ENCODE measurements at places on chromosomes 12 and 14.

- no peak for DNase-seq
These were observed 403.7 kb downstream of the BTG1 start for GRCh38 chr12:91741932-91742331.

DNA sequence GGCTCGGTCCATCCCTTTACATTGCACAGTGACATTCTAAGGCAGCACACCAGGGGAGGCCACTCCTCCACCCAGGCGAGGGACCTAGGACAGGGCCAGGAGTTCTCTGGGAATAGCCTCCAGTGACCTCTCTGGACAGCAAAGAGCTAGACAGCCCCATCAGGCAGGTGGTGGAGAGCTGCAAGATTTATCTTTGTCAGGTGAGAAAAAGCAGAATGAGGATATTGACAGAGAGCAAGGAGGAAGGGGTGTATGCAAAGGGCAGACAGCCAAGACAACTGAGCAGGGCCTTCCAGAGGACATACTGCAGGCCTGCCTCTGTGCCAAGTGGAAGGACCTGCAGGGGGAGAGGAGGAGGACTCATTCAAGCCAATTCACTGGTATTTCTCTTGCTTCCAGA, 112.4 kb upstream of the MAX start:
- no peak for DNase-seq

GRCh38 chr14:67416810-67417209, 4.8 kb upstream of the PLEK2 start:
- DNase-seq: no peak

- peak; percentile 10 for DNase-seq
These were observed 58.0 kb downstream of the TRAFD1 start for GRCh38 chr12:112183141-112184021.

- no peak for DNase-seq
These were observed 17.9 kb downstream of the SPRING1 start for GRCh38 chr12:116719731-116720528.

DNA sequence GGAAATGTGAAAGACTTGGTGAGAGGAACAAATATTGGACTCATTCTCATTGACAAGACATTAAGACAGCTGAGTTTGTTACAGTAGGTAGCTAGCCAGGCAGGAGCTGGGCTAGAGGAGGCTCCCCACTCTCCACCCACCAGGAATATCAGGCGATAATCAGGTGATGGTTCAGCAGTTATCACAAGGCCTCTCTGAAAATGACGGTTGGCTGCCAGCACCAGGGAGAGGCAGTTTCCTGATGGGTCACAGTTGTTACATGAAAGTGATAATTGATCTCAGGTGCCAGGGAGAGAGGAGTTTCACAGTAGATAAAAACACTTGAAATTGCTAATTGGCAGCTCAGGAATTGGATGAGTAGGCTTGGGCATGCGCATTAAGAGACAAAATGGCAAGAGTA, 116.5 kb downstream of the TMTC2 start:
- no peak for DNase-seq

GRCh38 chr12:93089805-93090569, 160.9 kb upstream of the EEA1 start:
- peak; percentile 94 for DNase-seq

- DNase-seq: no peak
These were observed 20.3 kb downstream of the ANGEL1 start for GRCh38 chr14:76792422-76792821.

DNA sequence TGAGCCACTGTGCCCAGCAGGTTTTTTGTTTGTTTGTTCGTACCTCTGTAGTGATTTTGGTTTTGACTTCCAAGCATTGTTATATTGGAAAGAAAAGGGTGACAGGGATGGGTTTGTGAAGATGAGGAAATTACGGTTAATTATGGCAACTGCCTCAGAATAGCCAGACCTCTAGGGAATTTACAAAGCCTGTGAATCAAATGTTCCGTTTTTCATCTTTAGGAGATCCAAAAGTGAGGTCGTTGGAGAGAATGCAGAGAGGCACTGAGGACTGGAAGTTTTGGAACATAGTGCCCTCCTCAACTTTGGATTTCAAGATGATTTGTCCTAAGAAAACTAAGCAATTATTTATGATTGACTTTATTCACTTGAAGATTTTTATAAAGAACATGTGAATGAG, 54.5 kb upstream of the EVL start:
- no peak for DNase-seq

GRCh38 chr12:85688837-85689236, 147.4 kb downstream of the RASSF9 start:
- peak; percentile 8 for DNase-seq

GRCh38 chr12:124045671-124046455, 72.8 kb downstream of the ZNF664 start:
- no peak for DNase-seq

DNA sequence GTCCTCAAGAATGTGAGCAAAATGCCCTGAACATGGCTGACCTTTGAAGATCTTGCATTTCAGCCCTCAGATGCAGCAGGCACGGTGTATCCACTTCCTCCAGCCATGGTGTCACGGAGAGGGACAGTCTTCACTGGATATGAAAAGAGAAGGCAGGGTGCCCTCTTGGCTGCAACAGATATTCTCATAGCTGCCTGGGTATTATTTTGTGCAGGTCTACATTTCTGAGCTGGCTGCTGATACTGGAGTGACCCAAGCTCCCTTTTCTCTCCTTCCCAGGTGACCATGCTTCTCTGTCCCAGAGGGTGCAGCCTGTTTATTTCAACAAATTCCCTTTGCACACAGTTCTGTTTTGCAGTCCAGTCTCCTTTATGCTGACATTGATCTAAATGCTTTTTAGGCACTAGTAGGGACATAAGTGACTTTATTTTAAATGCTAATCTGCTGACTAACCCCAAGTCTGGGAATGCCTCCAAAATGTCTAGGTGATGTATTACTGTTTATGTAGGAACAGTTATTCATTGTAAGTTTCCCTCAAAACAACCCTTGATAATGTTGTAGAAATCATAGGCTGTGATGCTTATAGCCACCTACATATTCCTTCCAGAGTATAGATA, 17.4 kb upstream of the PYGL start:
- DNase-seq: peak; percentile 61

DNA sequence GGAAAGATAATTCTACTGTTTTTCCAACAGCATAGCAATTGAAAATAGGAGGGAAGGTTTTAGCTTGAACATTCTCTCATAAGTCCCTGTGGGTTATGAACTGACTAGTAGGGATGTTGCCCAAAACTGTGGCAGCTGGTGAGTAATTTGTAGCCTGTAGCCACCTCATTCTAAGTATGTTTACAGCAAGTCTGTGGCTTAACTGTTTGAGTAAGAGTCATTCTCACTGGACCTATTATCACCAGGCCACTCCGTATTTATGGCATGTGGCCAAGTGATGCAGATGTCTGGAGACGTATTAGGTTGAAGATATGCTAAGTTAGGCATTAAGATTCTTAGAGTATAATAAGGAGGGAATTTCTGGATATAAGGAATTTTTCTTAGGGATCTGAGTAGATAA, 458.3 kb downstream of the ETNK1 start:
- DNase-seq: peak; percentile 84

DNA sequence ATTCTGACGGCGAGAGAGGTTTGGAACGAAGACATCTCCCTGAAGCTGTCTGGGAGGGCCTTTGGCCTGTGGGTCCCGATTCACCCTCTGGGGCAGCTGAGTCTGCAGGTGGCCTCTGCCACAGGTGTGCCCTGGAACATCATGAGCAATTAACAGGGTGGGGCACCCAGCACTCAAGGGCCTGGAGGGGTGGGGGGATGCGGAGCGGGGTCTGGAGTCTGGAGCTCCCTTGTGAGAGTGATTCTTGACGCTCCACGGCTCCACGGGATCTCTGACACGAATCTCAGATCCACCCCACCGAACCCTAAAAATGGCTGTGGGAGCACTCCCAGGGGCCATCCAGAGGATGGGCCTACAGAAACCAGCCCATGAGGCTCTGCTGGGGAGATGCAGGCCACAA, 8.3 kb downstream of the ITPK1 start:
- no peak for DNase-seq

DNA sequence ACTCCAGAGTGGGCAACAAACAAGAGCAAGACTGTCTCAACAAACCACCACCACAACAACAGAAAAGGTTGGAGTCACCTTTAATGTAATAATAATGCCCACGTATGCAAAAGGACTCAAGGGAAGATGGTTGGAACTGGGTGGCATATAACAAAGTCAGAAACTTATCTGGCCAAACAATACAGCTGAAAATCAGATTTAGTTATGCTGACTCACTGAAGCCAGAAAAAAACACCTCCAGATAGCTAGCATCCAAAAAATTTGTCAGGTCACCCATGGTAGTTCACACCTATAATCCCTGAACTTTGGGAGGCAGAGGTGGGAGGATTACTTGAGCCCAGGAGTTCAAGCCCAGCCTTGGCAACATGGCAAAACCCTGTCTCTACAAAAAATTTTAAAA, 24.4 kb downstream of the SLC11A2 start:
- no peak for DNase-seq

GRCh38 chr14:105532735-105533141, 6.4 kb downstream of the TMEM121 start:
- DNase-seq: no peak

GRCh38 chr12:12734054-12734453, 16.9 kb downstream of the CDKN1B start:
- no peak for DNase-seq

GRCh38 chr12:123077298-123078119, 73.4 kb downstream of the PITPNM2 start:
- no peak for DNase-seq

DNA sequence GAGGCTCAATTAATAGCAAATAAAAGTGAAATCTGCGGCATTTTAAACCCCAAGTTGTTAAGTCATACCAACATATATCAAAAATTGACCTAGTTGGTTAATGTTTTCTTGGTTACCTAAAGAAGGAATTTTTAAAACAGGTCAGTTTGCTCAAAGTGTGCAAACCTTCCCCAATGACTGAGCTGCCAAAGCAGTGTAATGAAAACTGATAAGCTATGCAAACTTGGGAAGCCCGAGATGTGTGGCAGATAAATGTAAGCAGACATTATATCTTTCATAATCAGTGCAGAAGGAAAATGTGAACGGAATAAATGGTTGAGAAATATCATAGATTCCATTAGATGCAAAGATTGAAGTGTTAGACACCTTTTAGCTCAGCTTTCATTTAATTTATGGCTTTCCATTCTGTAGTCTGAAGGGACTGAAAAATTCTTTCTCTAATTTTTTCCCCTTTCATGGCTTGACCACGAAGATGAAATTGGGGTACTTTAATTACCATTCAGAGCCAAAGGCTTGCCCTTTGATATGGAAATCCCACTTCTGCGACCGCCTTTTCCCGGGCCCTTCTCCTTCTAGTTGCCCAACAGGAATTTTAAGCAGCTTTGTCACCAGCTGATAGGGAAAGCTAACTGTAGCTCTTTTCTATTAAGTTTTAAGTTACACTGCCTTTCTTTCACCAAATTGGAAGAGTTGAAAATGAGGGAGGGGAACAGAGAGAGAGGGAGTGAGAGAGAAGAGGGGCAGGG, 306.6 kb upstream of the SOX5 start:
- DNase-seq: no peak

DNA sequence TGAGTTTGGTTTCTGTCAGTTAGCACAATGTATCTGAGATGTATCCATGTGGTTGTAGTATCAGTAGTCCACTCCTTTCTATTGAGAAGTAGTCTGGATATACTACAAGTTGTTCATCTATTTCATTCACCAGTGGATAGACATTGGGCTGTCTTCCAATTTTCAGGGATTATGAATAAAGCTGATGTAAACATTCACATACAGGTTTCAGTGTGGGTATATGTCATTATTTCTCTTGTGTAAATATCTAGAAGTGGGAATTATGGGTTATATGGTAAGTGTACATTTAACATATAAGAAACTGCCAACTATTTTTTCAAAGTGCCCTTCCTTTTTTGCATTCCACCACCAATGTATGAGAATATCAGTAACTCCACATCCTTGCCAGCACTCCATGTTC, 35.9 kb downstream of the PHLDA1 start:
- no peak for DNase-seq

DNA sequence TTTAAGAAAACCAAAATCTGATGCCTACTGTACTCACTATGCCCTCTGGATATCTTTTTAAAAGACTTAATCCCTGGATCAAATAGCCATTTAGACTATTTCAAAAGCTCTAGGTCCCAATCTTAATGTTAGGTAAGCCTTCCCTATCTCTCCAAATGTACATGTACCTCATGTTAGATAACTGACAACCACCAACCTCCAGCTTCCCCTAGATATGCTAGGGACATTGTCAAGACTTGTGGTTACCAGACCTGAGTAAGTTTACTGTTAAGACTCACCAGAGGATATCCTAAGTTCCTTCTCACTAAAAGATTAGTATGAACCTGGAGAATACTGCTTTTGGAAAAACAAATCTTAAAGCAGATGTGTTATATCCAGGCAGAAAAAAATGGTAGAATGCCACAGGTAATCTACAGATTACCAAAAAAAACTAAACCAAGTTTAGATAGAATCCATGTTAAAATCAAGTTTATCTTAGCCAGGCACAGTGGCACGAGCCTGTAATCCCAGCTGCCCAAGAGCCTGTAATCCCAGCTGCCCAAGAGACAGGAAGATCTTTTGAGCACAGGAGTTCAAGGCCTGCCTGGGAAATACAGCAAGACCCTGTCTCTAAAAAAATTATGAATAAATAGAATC, 9.7 kb downstream of the NAP1L1 start:
- DNase-seq: no peak

DNA sequence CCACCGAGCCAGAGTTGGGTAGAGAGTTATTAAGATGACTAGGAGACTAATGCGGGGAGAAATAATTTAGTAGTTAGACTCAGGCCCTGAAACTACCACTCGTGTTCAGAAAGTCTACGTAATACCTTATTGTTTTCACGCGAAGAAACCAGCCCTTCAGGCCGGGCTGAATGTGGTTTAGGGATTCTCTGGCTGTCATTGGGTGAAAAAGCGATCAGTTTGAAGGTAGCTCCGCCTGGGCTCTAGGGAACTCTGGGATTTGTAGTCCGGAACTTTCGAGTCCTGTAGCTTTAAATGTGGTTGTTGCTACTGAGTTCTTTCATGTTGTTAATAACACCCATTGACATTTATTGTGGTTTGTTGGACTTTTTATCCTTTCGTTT, 549 bp upstream of the WDR89 start:
- DNase-seq: peak; percentile 92

- DNase-seq: no peak
These were observed 9.5 kb upstream of the RAB35 start for GRCh38 chr12:120125792-120126634.

GRCh38 chr12:65263777-65264176, 14.7 kb upstream of the MSRB3 start:
- DNase-seq: no peak

DNA sequence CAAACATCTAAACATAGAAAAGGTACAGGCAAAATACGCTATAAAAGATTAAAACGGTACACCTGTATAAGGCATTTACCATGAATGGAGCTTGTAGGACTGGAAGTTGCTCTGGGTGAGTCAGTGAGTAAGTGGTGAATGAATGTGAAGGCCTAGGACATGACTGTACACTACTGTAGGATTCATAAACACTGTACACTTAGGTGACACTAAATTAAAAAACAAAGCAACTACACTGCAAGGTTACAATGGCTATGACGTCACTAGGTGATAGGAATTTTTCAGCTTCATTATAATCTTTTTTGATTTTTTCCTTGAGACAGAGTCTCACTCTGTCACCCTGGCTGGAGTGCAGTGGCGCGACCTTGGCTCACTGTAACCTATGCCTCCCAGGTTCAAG, 269.2 kb downstream of the KSR2 start:
- DNase-seq: no peak

- no peak for DNase-seq
These were observed 7.1 kb upstream of the KICS2 start for GRCh38 chr12:64229240-64229639.
